ENCODE measurements at places on chromosomes 12 and 14.

DNA sequence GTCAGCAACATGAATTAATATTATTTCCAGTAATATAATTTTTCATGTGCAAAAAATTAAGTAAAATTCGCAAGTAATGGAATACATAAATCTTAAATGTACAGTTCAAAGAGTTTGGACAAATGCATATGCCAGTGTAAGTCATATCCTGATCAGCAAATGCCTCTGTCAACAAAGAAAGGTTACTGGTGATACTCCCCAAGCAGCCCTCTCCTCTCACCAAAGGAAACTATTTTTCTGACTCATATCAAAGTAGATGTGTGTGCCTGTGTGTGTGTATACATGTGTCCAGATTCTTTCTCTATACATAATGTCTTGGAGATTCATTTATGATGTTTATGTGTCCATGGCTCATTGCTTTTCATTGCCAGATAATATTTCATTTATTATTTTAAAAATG is 1035.0 kb downstream of the SLC16A7 start:
- no peak for DNase-seq

- DNase-seq, result no peak
Observed at GRCh38 chr12:77630790-77631445, 199.8 kb upstream of the NAV3 start.

GRCh38 chr12:26032719-26033241 is 74.3 kb downstream of the RASSF8 start:
- DNase-seq, result no peak

GRCh38 chr12:59010941-59011340 is 90.6 kb upstream of the LRIG3 start:
- no peak for DNase-seq

DNA sequence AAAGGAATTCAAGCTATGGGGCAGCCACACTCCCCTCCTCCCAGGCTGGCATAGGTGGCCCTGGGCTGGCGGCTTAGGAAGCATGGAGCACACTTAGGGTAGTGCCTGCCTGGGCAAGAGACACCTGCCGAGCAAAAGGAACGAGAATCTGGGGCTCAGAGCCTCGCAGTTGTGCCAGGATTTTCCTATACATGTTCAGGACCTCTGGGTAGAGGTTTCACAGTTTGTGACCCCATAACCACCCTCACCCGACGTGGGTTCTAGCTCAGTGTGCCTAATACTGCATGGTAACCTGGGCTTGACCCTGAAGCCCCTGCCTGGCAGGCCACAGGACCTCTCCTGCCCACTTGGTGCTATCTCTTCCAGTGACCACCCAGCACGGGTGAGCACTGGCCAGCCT is 99.5 kb downstream of the FBXL14 start:
- DNase-seq, result no peak

- DNase-seq, result peak; percentile 31
Observed at GRCh38 chr12:118126119-118126757, 9.7 kb upstream of the PEBP1 start.

DNA sequence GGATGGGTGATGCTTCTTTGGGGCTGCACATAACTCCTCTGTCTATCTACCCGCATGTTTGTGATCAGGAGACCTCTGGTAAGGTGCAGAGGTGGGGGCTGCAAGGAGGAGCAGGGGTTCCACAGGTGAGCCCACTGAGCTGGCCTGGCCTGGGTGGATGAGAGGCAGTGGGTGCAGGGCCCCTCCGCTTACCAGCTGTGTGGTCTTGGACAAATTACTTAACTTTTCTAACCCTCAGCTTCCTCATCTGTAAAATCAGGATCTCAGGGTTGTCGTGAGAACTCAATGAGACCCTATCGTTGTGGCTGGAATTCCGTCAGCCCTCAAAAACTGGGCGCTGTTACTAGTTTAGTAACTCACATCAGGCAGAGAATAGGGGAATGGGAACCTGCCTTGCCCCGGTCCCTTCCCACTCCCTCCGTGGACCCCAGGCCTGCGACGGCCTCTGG is 7.5 kb downstream of the PTPN6 start:
- no peak for DNase-seq

DNA sequence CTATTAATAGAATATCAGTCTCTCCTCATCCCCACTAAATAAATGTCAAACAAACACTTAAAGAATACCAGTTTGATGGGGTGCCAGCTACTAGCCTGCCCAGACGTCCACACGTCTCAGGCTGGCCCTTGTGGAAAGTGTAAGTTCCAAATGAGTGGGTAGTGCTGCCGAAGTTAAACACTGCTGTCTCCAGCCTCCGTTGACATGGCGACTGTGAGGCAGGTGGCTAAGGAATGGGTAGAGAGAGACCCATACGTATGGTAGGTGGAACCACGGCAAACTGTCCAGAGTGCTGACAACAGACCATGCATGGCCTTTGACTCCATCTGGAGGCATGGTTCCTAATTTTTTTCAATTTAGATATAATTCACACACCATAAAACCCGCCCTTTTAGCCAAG is 37.9 kb downstream of the PITPNM2 start:
- DNase-seq, result no peak

GRCh38 chr12:124913474-124914391 is 717 bp downstream of the UBC start:
- no peak for DNase-seq

DNA sequence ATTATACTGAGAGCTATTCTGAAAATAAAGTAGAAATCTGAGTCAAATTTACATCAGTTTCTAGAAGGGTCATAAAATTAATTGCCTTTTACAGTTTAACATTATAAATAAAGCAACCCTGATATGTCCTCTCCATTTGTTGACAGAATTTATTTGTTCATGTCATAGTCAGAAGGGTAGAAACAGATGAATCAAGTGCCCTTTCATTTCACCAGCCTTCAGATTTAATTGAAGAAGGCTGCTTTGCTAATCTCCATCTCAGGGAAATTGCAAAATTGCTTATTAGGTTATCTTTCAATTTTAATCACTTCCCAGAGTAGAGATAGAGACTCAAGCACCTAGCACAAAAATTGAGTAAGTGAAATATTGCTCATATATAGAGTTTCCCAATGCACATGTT is 76.8 kb downstream of the ATXN7L3B start:
- DNase-seq, result no peak

GRCh38 chr12:18907127-18907526 is 169.2 kb downstream of the CAPZA3 start:
- no peak for DNase-seq

- DNase-seq, result no peak
Observed at GRCh38 chr14:68312300-68312699, 480.6 kb downstream of the ZFP36L1 start.

GRCh38 chr14:104020471-104020870 is 65.0 kb upstream of the ASPG start:
- DNase-seq, result no peak

GRCh38 chr12:1171657-1172408 is 180.8 kb downstream of the ERC1 start:
- no peak for DNase-seq

- no peak for DNase-seq
Observed at GRCh38 chr14:42654707-42655106, 1048.0 kb downstream of the LRFN5 start.

GRCh38 chr12:93090731-93091172 is 161.7 kb upstream of the EEA1 start:
- DNase-seq, result no peak

DNA sequence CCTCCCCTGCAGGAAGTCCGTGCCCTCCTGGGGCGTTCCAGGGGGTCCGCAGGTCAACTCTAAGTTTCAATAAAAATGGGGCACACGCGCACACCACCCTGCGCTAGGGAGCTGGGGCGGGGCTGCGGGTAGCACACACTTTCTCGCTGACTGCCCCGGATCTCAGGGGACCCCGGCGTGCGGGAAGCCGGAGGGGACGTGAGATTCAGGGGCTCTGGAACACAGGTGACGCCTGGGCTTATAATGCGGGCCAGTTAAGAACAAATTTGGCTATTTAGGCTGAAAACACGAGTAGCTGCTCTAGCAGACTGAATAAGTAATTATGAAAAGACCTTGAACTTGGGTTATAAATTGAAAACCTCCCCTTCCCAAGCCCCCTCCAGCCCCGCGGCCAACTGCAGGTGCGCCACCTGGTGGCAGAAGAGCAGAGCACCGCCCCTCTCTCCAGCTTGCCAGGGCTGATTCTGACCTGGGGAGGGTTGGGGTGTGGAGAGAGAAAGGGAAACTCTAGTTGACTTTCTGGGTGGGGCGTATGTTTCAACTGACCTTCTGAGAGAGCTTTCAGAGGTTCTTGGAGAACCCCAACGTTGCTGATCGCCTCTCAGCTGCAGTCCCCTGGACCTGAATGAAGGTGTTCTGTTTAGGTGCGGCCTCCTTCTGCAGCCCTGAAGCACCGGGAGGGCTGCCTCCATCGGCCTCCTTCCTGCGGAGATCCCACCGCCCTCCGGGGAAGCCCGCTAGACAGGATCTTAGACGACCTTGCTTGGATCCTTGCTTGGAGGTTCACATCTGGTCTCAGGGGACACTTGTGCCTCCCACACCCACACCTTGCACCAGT is 118.4 kb upstream of the EVL start:
- DNase-seq, result no peak

GRCh38 chr12:91424506-91424905 is 241.9 kb upstream of the DCN start:
- DNase-seq, result no peak

Data from substantia nigra (tissue), 51 donors.